T47D (cell line): ENCODE measurements at places on chromosomes 11 and 22.

GRCh38 chr11:120746836-120747609, 235.5 kb downstream of the GRIK4 start:
- DNase-seq: no peak

- peak; percentile 53 for DNase-seq
Measured at GRCh38 chr11:69105461-69106030, 50.2 kb upstream of the SMIM38 start.

DNA sequence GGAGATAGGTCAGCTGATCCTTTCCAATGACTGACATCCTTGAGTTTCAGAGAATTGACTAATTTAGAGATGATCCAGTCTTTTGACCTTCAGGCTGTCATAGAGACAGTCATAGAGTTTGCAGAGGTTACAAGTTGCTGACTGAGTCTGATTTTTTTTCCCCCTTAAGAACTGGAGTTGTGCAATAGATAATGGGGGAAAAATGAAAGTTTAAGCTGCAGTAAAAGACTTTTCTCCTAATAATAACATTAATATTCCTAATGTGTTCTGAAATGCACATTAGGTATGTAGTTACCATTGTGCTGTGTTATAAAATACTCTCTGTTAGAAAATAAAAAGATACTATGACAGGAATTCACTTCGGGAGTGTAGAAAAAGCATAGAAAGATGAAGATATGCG, 876.9 kb upstream of the RAG2 start:
- no peak for DNase-seq

- DNase-seq: no peak
Measured at GRCh38 chr22:37906364-37907008, 389 bp downstream of the MICALL1 start.

- no peak for DNase-seq
Measured at GRCh38 chr22:45720839-45721378, 49.3 kb downstream of the ATXN10 start.

DNA sequence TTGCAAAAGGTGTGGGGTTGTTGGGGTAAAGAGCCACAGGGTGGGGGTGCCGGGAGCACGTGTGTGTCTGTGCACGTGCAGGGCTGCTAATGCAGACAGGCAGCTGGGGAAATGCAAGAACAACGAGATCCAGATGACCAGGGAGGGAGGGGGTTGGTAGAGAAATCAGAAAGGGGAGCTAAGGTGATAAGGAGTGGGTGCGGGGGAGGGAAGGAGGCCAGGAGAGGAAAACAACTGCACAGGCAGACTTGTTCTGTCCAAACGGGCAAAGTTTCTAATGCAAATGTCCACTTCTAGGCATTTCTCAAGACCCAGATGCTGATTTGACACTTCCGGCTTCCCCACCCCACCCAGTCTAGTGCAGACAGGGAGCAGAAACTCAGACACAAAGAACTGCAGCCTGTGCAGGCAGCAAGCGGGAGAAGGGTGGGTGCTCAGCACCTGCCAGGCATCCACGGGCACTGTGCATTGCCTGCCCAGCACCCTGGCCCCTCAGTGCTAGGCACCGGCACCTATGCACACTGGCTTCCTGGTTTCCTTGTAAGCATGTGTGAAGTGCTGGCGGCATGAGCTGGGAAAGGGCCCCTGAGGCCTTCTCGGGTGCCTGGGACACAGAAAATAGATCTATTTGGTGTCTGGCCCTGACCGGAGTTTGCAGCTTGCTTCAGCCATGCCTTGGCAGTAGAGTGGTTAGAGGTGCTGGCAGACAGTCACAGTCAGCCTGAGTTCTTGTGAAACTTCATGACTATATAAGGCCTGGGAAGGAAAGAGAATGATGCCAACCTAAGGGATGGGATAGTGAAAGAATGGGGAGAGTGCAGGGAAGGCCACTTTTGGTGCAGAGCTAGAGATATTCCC, 220.1 kb upstream of the SORL1-AS1 start:
- no peak for DNase-seq

GRCh38 chr11:134340354-134340964, 8.7 kb downstream of the GLB1L2 start:
- no peak for DNase-seq

DNA sequence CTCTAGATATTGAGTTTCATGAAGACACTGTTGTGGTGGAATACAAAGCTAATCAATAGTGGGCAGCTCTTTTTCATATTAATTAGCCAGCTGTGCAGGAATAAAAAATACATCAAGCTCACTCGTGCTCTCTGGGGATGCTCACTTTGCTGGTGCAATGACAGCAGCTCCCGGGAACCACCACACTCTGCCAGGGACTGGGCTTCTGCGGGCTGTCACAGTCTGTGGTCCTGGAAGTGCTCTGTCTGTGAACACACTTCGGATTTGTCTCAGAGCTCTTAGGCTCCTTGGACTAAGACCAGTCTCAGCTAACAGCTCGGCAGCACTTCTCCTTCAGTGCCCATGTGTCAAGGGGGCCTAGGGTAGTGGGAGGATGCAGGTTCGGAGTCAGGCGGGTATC, 393.5 kb downstream of the TENM4 start:
- no peak for DNase-seq

DNA sequence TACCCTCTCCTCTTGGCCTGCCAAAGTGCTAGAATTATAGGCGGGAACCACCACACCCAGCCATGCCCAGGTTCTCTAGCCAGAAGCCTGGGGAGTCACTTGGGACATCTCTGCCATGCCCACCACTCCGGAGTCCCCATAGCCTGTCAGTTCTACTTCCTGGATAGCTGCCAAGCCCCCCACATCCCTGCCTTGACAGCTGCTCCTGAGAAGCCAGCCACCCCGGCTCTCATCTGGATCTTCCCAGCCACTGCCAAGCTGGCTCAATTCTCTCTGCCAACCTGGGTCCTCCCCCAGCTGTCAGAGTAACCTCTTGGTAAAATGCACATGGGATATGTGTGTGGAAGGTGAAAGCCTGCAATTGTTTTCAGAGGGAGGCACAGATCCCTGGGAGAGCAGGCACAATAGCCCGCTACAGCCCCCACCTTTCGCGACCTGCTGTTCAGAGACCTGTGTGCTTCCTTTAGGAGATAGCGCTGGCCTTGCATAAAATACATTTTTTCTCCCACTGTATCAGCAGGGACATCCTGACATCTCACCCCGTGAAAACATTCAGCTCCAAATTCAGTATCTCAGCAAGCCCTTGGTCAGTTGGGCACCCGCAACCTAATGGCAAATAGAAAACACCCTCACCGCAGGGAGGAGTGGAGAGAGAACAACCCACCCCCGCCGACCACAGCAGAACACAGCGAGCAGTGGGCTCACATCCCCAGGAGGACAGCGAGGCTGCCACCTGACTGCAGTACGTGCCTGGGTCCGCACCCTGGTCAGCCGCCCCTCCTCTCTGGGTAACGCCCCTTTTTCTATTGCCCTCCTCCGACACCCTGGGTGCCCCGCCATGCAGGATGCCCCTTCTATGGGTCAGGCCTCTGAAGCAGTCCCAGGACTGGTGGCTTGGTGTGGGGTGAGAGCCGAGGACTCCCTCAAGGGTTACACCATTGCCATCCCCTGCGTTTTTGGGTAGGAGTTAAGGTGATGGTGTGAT, 1342.2 kb downstream of the BRD1 start:
- DNase-seq: no peak

- no peak for DNase-seq
Measured at GRCh38 chr22:35257002-35257320, 332 bp upstream of the HMGXB4 start.

GRCh38 chr11:5043380-5043779, 2.9 kb upstream of the OR52J3 start:
- DNase-seq: no peak

DNA sequence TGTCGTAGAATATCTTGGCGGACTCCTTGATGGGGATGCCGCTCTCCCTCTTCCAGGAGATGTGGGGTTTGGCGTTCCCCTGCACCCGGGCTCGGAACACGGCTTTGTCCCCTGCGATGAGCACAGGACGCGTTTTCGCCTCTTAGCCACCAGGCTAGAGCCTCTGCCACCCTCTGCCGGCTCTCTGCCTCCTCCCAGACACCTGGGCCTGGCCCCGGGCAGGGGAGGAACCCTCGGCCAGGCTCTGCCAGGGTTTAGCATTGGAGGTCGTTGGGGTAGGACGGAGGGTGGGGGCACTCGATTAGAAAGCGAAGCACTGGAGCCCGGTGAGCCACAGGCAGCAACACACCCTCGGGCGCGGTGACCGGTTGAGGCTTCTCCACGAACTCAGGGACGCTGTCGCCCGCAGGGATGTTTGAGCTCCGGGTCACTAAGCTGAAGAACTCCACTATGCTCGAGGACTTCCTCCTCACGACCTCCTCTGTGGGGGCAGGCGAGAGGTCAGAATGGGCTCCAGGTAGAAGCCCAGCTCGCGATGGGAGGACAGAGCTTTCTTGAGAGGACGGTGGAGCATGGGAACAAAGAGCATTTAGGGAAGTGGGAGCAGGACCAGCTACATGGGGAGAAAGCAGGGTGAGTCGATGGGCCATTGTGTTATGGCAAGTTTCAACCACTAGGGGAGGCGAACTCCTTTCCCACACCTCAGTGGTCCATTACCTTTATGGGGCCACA, 4.3 kb downstream of the IGSF22 start:
- peak; percentile 65 for DNase-seq

- no peak for DNase-seq
Measured at GRCh38 chr11:43930868-43931716, 11.3 kb upstream of the C11orf96 start.

GRCh38 chr11:126113515-126113957, 50.9 kb upstream of the CDON start:
- DNase-seq: peak; percentile 50

DNA sequence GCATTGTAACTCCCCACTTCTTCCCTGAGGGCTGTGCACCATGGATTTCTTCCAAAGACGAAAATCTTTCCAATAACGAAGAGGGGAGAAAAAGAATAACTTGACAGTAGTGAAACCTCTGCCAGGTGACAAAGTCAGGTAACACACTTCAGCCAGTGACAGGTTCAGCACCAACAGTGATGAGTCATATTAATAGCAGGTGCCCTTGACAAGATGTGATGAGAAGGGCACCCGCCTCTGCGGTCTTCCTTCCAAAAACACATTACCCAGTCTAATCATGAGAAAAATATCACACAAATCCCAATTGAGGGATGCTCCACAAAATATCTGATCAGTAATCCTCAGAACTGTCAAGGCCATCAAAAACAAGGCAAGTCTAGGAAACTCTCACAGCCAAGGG, 157.8 kb downstream of the EFCAB6 start:
- no peak for DNase-seq

GRCh38 chr11:103904324-103904667, 132.1 kb upstream of the DDI1 start:
- DNase-seq: no peak

DNA sequence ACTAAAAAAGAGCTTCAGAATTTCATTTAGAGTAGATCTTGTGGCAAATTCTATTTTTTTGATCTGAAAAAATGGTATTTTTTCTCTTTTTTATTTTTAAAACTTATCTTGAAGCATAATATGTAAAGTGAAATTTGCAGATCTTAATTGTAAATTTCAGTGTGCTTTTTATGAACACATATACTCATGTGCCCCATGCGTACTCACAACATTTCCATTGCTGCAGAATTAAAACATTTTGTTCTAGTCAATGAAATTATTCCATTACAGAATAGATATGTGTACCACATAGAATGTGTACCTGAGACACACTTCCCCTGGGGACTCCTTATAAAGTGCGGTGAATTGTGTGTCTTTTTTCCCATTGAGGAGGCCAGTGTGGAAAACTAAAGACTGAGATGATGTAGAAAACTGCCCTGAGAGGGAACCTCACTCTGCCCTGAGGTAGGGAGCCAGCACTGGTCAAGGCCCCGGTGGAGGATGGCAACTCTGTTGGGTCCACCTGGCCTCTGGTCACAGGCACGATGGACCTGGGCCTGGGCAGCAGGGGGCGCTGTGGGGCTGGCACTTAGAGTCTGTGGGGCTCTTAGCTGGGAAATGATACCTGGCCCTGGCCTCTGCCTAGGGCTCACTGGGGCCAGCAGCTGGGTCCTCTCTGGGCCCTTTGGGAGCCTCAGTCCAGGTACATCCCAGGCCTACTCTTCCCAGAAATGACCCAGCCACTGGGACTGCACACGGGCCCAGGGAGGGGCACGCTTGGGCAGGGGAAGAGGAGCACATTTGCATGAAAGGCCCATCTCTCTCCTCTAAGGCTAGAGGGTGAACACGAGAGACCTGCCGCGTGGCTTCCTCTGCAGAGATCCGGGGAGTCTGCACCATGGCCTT, 77.9 kb upstream of the TOP3B start:
- DNase-seq: no peak

DNA sequence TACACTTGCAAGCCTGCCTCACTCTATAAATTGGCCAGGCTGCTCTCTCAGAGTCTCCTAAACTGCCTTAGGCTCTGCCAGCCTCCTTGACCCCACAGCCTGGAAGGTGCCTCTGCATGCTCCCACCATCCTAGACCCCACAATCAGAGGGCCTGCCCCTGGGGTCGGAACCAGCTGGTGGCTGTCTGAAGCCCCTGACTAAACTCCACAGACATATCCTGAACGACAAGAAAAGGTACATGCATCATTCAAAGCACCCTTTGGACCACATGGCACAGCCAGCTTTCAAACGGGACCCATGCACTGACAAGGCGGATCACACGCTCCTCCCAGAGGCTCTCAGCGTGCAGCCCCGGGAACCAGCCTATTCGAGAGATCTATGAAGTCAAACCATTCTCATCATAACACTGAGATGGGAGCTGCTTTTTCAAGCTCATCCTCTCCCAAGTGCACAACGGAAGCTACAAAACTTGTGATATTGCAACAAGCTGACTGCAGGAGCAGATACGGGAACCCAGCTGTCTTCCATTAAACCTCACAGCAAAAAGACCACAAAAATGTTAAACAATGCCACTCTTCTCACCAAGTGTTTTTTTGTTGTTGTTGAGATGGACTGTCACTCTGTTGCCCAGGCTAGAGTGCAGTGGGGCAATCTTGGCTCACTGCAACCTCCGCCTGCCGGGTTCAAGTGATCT, 8.1 kb downstream of the SHANK2 start:
- DNase-seq: no peak

DNA sequence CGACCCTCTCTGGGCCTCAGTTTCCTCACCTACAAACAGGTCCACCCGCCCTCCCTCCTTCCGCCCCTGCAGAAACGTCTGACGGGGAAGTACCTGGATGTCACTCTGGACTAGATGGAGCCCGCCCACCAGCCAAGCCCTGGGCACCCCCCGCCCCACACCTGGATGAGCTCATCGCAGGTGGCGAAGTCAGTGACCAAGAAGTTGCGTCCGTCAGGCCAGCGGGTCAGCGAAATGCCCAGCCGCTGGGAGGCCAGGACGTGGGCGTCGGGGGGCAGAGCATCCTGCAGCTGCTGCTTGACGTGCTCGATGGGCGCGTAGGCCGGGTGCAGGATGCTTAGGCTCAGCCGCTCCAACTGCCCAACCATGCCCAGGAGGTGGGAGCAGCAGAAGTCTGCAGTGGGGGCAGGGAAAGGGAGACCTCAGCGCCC, 897 bp downstream of the PNPLA5 start:
- DNase-seq: no peak

- peak; percentile 91 for DNase-seq
Measured at GRCh38 chr11:66880496-66881450, 23.9 kb downstream of the LRFN4 start.

- DNase-seq: no peak
Measured at GRCh38 chr11:75856912-75857311, 41.9 kb downstream of the UVRAG start.

DNA sequence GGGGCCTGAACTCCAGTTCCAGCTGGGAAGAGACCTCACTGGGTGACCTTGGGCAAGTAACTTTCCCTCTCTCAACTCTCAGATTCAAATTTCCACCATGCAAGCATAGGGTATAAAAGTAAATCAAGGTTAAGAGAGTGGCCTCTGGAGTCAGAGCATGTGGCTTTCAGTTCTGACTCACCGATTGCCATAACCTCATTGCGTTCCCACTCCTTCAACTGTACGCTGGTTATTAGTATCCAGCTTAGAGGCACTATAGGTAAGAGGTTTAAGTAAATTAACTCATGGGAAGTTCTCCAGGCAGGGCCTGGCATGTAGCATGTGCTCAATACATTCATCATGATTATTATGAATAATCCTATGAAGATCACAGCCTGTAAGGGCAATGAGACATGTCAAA, 88.3 kb downstream of the FBXO7 start:
- DNase-seq: no peak
